ENCODE measurements at places on chromosomes 5 and 9.

DNA sequence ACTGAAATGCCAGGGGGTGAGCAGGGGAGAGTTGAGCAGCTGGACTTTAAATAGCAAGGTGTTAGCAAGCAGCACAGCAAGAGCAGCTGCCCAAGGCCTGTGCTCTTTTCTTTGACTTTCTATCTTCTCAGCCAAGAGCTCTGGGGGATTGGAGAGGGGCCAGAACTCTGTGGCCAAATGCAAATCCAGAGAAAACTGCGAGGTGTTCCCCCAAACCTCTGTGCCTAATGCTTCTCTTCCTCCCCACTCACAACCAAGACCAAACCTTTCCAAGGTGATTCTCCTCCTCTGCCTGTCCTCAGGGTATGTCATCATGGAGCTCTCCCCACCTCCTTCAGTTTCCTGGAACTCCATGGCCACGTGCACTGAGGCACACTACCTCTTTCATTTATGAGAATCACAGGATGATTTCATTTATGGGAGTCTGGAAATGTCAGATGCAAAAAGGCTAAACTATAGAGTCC is 118.7 kb upstream of the WWC1 start:
- no peak for DNase-seq

- no peak for DNase-seq
These were observed 30.8 kb downstream of the WHRN start for GRCh38 chr9:114474425-114474824.

DNA sequence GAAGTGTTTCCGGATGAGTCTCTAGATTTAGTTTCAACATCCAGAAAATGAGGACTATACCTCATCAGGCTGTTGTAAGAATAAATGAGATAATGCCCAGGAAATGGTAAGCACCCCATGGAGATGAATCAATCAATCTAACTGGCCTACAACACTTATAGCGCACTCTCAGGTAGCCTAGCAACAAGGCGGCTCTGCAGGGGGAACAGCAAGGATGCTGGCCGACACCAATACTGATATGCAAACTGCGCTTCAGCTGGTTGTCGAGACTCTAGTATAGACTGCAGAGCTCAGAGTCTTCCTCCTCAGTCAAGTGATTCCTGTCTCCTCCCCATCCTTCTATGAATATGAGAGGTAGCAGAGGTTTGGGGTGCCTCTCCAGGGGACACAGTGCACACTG is 218.8 kb upstream of the WWC1 start:
- no peak for DNase-seq

DNA sequence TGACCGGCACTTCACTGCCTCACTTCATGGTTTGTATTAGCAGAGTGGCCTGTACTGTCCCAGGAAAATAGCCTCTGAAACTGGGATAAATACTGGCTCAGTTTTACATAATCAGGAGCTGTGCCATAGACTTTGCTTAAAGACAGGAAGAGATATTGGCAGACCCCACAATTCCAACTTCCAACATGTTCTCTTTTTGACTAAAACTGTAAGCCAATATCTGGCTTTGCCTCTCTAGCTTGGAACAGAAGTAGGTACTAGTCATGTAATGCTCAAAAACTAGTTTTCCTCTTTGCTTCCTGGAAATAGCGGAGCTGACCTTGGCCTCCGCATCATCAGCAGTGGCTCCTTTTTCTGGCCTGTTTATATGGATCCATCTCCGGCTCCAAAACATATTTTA is 276.9 kb downstream of the CDH9 start:
- no peak for DNase-seq

GRCh38 chr9:133238272-133238850 is 29.3 kb upstream of the OBP2B start:
- DNase-seq = peak; percentile 39

DNA sequence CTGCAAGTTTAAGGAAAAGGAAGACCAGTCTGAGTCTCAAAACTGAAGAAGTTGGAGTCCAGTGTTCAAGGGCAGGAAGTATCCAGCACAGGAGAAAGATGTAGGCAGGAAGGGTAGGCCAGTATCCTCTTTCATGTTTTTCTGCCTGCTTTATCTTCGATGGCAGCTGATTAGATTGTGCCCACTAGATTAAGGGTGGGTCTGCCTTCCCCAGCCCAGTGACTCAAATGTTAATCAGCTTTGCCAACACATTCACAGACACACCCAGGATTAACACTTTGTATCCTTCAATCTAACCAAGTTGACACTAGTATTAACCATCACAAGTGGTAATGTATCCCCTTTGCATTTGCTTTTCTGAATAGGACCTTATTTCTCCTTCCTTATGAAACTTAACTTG is 535.9 kb upstream of the FTMT start:
- DNase-seq = no peak

- DNase-seq = no peak
These were observed 290.0 kb downstream of the ACTL7B start for GRCh38 chr9:108565651-108566378.

DNA sequence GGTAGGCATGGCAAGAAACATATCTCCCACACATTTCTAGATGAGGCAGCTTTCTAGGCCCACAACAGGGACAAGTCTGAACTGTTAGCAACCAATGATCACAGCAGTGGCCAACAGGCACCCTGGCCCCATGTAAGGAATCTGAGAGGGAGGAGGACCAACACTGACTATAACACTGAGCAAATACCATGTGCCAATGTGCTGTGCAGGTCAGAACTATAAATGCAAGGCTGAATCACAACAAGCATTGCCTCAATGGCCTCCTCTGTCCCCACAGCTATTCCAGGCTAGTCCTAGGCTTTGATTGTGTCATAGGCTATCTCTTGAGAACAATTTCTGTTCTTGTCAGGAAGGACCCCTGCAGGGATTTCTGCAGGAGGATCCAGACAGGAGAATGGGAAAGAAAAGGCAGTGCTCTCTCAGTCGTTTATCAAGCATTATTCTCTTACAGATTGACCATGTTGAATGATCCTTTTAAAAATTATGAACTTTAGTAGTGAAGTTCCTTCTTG is 221.2 kb downstream of the TLE1 start:
- DNase-seq = no peak

DNA sequence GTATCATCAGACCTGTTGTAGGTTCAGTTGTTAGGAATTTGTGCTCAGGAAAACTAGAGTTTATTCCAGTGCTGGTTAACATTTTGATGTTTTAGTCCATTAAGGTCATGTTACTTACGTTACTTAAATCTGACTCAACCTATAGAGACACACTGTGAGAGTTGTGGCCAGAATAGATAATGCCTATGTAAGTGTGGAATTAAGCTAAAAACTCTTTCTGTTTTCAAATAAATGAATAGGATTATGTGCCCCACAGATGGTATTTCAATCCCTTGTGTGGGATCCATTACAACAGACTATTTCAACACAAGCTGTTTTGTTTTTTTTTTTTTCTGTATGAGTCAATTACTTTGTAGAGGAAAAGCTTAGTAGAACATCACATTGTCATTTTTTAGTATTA is 68.1 kb downstream of the MEGF10 start:
- DNase-seq = no peak

GRCh38 chr5:75671506-75671905 is 45.7 kb downstream of the POC5 start:
- DNase-seq = no peak

DNA sequence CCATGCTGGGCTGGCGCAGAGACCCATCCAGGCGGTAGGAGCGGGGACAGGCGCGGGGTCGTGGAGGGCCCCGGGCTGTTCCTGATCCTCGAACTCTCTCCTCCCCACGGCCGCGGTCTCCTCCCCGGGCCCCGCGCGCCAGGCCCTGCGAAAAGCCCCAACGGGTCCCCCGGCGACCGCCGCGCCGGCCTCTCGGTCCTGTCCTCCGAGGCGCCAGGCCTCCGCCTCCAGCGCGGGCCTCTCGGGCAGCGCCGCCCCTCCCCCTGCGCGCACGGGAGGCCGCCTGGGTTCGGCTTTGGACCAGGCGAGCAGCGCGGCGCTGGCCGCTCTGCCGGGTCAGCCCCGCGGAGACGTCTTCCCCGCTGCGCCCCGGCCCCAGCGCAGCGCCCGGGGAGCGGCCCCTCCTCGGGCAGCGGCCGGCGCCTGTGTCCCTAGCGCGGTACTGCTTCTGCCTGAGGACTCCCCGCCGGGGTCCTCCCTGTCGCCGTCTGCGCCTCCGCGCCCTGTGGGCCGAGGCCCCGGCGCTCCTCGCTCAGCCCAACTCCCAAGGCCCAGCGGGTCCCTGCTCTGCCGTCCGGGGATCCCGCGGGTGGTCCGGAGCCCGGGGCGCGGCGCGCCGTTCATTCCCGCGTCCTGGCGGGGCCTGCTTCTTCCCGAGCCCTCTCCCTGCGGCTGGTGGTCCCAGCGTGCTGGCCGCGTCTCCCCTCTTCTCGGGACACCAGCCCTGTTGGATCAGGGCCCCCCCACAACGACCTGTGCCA is 13.4 kb downstream of the COL23A1 start:
- no peak for DNase-seq

- no peak for DNase-seq
These were observed 169.4 kb upstream of the ANKRD55 start for GRCh38 chr5:56402266-56403220.

- no peak for DNase-seq
These were observed 481.3 kb downstream of the DMRT2 start for GRCh38 chr9:1531424-1531823.

DNA sequence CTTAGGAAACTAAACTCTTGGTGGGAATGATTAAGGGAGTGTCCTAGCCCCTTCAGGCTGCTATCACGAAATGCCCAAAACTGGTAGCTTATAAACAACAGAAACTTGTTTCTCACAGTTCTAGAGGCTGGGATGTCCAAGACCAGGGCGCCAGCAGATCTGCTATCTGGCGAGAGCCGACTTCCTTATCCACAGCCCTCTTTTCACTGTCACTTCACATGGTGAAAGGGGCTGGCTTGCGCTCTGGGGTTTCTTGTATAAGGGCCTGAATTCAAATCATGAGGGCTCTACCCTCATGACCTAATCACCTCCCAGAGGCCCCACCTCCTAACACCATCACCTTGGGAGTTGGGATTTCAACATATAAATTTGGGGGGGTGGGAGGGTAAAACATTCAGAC is 49.1 kb downstream of the IPPK start:
- DNase-seq = no peak

DNA sequence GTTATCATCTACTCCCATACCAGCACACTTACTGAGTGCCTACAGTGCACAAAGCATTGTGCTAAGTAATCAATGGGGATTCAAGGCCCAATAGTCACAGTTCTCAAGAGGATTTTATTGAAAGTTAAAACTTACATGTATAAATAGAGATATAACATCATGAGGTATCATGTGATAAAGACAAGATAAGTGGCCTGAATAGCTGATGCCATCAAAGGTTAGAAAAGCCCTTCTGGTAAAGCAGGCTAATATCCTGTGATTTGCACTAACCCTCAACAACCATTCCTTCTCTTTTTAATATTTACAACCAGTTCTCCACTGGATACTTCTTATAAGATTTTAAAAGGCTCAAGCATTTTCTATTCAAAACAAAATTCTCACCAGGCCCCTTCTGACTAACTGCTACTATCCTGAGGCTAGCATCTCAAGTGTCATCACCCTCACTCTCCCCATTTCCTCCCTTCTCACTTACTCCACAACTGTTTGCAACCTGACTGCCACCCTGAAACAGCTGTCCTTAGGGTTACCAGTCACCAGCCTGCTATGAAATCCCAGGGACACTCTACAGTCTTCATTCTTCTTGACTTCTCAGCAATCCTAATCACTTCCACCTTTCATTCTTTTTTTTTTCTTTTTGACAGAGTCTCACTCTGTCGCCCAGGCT is 377.9 kb downstream of the ENC1 start:
- DNase-seq = no peak

DNA sequence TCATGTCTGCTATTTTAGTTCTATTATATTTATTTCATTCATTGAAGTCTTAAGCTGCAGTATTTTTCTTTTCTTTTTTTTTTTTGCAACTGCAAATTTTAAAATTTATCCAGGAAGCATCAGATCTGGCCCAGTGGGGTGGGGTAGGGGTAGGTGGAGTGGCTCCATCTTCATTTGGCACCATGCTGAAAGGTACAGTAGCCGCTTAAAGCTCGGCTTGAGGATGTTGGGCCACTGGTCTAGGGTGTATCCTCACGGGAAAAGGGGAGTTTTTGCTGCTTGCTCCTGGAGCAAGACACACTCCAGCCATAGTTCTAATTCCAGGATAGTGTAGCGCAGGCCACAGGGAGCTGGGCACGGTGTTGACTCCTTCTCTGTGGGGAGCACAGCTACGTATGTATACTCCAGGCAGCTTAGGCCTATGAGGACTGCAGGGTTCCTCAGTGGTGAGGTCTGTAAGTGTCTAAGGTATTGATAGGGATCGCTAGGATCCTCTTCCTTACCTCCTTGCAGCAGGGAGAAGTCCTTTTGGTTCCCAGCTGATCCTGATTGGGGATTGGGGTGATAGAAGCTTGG is 22.7 kb downstream of the RCL1 start:
- DNase-seq = no peak

DNA sequence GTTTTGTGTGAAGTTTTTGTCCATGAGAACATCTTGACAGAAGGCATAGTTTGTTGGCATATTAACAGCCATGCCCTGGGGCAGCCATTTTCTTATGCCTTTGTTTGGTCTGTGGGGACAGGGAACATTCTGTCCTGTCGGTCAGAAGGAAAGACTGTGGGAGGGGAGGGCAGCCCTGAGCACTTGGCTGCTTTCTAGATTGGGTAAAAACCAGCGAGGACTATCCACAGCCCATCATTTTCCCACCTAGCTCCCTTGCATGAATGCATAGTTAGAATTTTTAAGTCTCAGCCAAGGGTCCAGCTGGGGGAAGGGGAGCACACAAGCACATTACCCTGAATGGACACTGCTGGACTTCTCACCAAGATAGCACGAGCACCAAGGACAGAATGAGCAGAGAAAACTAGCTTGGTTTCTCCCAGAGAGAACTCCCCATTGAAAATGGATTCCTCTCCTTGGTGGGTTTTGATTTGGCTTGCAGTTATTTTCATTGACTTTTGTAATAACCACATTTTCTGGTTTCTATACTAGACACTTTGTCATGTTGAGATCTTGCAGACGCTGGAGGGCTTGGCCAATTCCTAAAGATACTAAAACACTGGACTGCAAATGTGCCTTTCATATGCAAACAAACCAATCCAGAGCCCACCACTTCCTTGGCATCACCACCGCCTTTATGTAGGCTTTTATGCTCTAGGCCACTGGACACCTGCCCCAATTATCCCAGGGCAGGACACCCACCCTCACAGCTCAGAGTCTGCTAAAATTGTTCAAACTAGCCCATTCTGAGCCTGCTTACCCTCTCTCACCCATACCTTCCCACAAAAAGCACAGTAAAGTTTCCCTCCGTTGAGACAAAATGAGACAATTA is 129.9 kb downstream of the BOD1 start:
- no peak for DNase-seq

- no peak for DNase-seq
These were observed 7.0 kb upstream of the AK1 start for GRCh38 chr9:127884427-127884911.

DNA sequence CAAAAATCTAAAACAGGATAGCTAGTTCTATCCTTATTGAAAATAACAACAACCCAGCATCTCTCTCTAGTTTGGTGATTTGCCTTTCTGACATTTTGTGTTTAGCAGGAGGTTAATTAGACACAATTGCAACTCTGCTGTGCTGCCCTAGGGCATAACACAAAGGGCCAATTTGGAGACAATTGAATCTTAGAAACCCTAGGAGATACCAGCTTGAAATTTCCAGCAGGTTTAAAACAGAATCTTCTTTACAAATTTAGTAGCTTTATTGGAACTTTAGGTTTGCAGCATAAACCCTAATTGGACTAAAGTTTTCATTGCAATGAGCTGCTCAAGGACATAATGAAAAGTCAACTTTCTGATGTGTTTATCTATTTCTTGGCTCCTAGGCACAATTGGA is 166.7 kb upstream of the FER start:
- no peak for DNase-seq

- DNase-seq = no peak
These were observed 13.8 kb downstream of the MACIR start for GRCh38 chr5:103272377-103272776.

All from CD4-positive, alpha-beta T cell treated with Interleukin-1 beta for 1 hour (primary cell).